ENCODE measurements at places on chromosomes 12 and 14.

DNA sequence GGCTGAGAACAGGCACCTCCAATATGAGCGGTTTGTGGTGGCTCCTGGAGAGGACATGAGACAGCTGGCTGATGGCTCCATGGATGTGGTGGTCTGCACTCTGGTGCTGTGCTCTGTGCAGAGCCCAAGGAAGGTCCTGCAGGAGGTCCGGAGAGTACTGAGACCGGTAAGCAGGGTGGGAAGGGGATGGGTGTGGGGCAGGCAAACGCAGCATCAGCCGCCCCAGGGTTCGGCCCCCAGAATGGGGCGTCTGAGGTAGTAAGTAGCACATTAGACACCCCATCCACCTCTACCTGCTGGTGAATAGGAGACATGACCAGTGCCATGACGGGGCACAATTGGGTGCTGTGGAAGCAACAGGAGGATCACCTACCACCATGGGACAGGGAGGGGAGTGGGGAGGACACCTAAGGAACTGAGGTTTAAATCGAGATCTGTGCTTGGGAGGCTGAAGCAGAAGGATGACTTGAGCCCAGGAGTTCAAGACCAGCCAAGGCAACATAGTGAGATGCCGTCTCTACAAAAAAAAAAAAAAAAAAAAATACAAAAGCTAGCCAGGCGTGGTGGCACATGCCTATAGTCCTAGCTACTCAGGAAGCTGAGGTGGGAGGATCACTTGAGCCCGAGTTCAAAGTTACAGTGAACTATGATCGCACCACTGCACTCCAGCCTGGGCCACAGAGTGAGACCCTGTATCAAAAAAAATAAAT lies 25.5 kb downstream of the ITGA7 start:
- DNase-seq, result no peak

GRCh38 chr12:80472911-80473500 lies 29.0 kb downstream of the PTPRQ start:
- no peak for DNase-seq

DNA sequence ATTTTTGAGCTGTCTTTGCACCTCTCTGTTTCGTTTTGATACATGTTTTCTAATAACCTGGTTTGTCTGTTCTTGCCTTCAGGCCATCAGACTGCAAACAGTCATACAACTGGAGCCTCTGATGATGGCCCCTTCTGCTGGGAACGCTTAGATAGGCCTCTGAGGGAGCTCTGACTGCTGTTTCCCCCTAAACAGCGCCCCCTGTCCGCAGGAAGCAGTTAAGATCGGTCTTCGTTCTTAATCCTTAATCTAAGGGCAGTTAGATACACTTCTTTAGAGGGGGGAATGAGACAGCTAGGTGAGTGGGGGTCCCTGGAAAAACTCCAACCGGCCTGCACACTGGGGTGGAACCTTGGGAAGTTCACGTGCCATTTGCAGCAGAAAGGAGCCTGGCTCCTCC lies 1338.8 kb upstream of the SEL1L start:
- DNase-seq, result no peak

- DNase-seq, result no peak
These were observed 1891.0 kb upstream of the FLRT2 start for GRCh38 chr14:83638748-83639504.

DNA sequence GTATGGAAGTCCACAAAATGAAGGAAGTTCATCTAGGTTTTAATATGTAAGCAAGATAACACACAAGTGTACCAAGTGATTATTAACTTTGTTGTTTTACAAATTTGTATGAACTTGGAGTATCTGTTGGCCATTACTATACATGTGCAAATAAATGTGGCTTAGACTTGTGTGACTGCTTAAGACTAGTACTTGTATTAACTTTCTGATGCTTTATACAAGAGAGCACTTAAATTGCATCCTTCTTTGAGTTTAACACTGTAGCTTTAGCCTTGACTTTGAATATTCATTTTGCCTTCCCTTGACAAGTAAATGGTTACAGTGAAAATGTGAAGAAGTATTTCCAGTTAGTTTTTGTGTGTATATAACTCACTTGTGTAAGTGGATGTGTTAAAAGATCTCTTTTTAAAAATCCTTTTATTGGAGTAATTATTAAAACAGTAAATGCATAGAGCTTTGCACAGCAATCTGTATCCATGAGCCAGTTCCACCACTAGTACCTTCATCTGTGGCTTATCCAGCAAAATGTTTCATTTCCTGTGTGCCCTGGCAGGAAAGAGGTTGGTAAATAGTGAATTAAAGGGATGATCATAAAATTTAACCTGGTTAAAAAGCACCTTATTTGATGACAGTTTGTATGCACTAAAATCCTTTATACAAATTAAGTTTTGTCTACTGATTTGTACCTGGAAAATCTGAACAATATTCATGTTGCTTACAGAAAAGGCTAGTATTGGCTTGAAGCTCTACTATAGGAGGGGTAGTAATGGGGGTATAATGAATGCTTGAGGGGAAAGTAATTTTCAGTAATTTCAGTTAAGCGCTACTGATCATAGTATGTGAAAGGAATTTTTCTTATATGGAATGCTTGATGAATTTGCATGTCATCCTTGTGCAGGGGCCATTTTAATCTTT lies 8.0 kb downstream of the PNN start:
- DNase-seq, result no peak

- no peak for DNase-seq
These were observed 442.5 kb downstream of the KCNH5 start for GRCh38 chr14:62602712-62603111.

DNA sequence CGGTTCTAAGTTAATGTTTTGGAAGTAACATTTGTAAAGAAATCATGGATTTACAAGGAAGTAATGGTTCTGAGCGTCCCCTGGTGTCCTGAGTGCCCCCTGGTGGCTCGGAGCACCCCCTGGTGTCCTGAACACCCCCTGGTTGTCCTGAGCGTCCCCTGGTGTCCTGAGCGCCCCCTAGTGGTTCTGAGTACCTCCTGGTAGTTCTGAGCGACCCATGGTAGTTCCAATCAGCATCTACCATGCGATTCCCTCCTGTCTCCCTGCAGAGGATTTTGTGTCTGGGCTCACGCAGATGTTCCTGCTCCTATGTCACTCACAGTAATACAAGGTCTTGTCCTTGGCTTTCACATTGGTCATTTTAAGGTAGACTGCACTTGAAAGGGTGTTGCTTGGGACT lies 1352.9 kb downstream of the TMEM121 start:
- DNase-seq, result no peak

DNA sequence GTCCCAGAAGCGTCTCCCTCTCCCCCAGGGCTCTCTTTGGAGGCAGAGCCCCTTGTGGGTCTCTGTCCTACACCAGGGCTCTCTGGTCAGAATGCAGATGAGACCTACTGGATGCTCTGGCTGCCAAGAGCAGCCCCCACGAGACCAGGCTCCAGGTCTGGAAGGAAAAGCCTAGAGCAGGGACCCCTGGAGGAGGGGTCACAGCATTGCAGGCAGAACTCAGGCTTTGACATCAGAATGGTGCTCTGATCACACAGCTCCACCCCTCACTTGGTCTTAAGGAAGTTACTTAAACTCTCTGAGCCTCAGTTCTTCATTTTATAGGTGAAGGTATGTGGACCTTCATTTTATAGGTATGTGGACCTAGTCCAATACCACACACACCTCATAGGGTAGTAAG lies 83.1 kb downstream of the ARL6IP4 start:
- no peak for DNase-seq

DNA sequence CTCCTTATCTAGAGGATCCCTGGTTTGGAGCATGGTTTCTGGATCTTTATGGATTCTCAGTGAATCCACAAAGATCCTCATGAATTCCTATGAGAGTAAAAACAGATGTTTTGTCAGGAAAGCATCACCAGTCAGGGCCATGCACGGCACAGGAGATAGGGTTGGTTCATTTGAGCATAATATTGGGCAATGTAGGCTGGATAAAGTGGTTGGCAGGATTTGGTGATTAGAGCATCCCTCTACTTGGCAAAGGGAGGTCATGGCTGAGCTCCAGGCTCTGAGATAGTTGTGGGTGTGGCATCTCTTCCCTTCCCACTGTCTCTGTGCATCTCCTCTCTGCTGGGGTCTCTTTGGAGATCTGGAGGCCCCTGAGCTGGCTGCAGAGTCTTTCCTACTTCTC lies 149.8 kb downstream of the DACT1 start:
- DNase-seq, result no peak

GRCh38 chr12:98354520-98355035 lies 160.8 kb upstream of the TMPO start:
- DNase-seq, result no peak

All from left cardiac atrium (tissue), 4 donors.